ENCODE measurements at places on chromosomes 1 and 21. TPM values are rescaled to one million over a fixed set of nuclear protein-coding genes. Genes with fewer than 3 reads are reported as not detected.

The GPR61 gene
- total RNA-seq = not detected

The TNFAIP8L2 gene
- not detected for total RNA-seq

The IL12RB2 gene
- 0.57 TPM for total RNA-seq

The RGS1 gene
- total RNA-seq = not detected

The AHCTF1 gene
- total RNA-seq = 42.2 TPM

The BOLA1 gene
- 11.0 TPM for total RNA-seq

The CLCA4 gene
- not detected for total RNA-seq

The OR2L2 gene
- total RNA-seq = not detected

The CR2 gene
- total RNA-seq = 2.1 TPM

The C1orf174 gene
- 31.8 TPM for total RNA-seq

Measured in Daoy (cell line).